ENCODE measurements at places on chromosomes 1 and 21.

DNA sequence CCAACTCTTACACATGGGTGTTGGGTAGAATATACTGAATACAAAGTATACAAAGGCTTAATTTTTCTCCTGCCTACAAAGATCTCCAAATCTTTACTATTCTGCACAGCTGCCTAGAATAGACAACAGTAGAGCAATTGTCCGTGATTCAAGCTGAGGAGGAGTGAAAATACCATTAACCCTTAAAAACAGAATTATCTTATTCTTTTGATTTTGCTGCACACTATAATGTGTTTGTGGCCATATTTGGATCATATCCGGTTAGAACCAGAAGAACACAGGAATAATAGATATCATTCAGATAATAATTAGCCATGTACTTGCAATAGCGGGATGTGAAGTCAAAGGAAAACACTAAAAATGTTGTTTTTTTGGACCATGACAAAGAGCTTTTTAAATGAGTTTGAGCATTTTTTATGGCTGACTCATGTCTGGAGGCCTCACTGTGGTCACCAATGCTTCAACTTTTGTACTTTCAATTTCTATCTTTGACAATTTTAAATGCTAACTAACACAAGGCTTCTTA lies 197.6 kb upstream of the FOXD3 start:
- no peak for DNase-seq
- H3K27me3 ChIP-seq: no peaks in the 10 kb centered on the region
- H3K27ac ChIP-seq: no peak overlapping the region
- H3K36me3 ChIP-seq: no peaks in the 10 kb centered on the region
- H3K4me1 ChIP-seq: peaks cover 11% of the 10 kb centered on the region
- no peak overlapping the region for H3K4me3 ChIP-seq

DNA sequence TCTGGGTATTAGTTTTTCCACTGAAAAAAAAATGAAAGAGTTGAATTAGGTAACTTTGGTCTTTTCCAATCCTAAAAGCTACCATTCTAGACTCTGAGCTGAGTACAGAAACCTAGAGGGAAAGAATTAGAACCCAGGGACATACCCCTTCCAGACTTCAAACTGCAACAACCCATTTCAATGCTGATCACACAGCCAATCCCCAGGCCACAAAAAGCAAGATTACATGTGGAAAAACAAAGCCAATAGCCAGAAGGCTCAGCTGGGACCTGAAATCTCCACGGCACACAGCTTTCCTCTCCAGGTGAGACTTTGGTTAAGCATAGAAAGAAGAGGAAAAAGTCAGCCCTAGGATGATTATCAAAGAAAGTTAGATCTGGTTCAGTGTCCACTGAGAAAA lies 88.8 kb downstream of the JAK1 start:
- DNase-seq: peak; percentile 1
- no peak overlapping the region for H3K4me3 ChIP-seq
- no peaks in the 10 kb centered on the region for H3K36me3 ChIP-seq
- no peak overlapping the region for H3K27ac ChIP-seq
- no peaks in the 10 kb centered on the region for H3K27me3 ChIP-seq

- H3K4me1 ChIP-seq: no peaks in the 10 kb centered on the region
- no peak for DNase-seq
- no peak overlapping the region for H3K27ac ChIP-seq
- no peaks in the 10 kb centered on the region for H3K36me3 ChIP-seq
- H3K27me3 ChIP-seq: no peaks in the 10 kb centered on the region
- H3K4me3 ChIP-seq: no peak overlapping the region
These were observed 22.2 kb upstream of the DPT start for GRCh38 chr1:168751195-168751650.

GRCh38 chr1:86705665-86705985 lies 1.2 kb downstream of the SH3GLB1 start:
- no peaks in the 10 kb centered on the region for H3K27me3 ChIP-seq
- peak overlapping the region; percentile 93 for H3K4me3 ChIP-seq
- peak overlapping the region; percentile 96 for H3K27ac ChIP-seq
- DNase-seq: no peak
- H3K4me1 ChIP-seq: peaks cover 55% of the 10 kb centered on the region

GRCh38 chr1:159924791-159925718 lies at the start of gene TAGLN2:
TSS of gene TAGLN2 (minus strand) at chr1:159925507. CDS start at chr1:159920509, 4,998 bp downstream.
- H3K27ac ChIP-seq: peak within 1 kb of the TSS; percentile 96
- no peak for DNase-seq
- peaks cover 4% of the 10 kb centered on the region for H3K36me3 ChIP-seq
- peak within 1 kb of the TSS; percentile 78 for H3K4me3 ChIP-seq
- H3K27me3 ChIP-seq: no peaks in the 10 kb centered on the region
- peaks cover 52% of the 10 kb centered on the region for H3K4me1 ChIP-seq

DNA sequence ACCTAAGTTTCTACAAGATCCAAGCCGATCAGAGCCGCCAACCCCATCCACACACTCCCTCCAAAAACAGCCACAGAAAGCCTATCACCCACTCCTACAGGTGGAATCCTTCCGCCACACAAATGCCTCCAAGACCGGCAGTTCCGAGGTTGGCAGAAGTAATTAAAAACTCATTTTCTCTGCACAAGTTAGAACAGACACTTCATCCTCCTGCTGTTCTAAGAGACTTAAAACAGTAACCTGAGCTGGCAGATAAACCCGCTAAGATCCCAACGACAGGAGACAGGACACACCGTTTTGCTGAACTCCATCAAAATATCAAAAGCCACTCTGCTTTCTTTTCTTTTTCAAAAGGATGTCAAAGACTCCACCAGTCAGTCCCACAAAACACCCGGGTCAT lies 2.8 kb downstream of the SSBP3 start:
- H3K4me3 ChIP-seq: peak overlapping the region; percentile 98
- DNase-seq: no peak
- H3K27me3 ChIP-seq: no peaks in the 10 kb centered on the region
- peaks cover 39% of the 10 kb centered on the region for H3K36me3 ChIP-seq

- no peaks in the 10 kb centered on the region for H3K36me3 ChIP-seq
- no peak overlapping the region for H3K4me3 ChIP-seq
- H3K4me1 ChIP-seq: peaks cover 6% of the 10 kb centered on the region
- no peak for DNase-seq
- no peak overlapping the region for H3K27ac ChIP-seq
- H3K27me3 ChIP-seq: no peaks in the 10 kb centered on the region
These were observed 9.3 kb upstream of the ETS2 start for GRCh38 chr21:38796424-38796823.

DNA sequence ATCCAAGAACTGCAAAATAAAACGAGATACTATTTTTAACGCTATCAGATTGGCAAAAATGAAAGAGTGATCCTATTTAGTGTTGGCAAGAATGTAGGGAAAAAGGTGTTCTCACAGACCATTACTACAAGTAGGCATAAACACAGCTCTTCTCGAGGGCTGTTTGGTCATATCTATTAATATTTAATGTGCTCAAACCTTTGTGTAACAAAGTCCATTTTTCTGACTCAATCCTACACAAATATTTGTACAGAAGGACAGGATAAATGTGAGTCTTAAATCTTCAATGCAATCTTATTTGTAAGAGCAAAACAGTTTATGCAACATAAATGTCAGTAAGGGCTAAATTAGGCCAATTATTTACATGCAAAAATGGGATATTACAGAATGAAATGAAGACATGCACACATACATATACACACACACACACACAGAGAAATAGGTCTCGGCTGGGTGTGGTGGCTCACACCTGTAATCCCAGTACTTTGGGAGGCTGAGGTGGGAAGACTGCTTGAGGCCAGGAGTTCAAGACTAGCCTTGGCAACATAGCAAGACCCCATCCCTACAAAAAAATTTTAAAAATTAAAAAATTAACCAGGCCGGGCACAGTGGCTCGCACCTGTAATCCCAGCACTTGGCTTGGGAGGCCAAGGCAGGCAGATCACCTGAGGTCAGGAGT lies 17.7 kb downstream of the DHCR24 start:
- no peak overlapping the region for H3K4me3 ChIP-seq
- no peak overlapping the region for H3K27ac ChIP-seq
- H3K27me3 ChIP-seq: no peaks in the 10 kb centered on the region
- no peaks in the 10 kb centered on the region for H3K4me1 ChIP-seq
- H3K36me3 ChIP-seq: peaks cover 52% of the 10 kb centered on the region

DNA sequence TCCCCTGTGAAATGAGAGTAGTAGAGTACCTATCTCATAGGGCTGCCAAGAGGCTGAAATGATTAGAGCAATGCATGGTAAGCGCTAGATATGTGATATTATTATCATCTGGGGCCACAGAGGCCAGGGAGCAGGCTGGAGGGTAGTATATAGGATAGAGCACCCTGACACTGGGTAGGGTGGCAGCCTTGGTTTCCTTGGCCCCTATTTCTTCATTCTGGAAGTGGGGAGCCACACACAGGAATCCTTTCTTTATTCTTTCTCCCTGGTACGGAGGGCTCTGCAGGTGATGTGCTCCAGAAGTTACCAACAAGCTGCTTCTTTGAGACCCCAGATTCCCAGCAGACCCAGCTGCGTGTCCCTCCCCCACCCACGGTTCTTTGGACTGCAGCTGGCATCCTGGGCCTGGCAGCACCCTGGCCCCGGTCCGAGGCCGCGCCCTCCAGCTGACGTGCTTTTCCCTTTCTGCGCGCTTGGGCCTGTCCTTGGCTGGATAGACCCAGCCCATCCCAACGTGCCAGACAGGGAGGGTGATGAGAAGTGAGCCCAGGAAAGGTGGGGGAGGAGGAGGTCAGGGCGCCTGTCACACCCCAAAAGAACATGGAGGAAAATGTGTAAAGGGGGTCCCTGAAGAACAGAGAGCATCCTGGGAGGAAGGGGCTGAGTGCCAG lies 18.2 kb downstream of the INAVA start:
- no peaks in the 10 kb centered on the region for H3K27me3 ChIP-seq
- peak; percentile 72 for DNase-seq
- no peak overlapping the region for H3K4me3 ChIP-seq
- no peak overlapping the region for H3K27ac ChIP-seq
- H3K36me3 ChIP-seq: no peaks in the 10 kb centered on the region

GRCh38 chr1:95386915-95387314 lies 152.9 kb downstream of the RWDD3 start:
- no peak for DNase-seq
- H3K27ac ChIP-seq: no peak overlapping the region
- no peaks in the 10 kb centered on the region for H3K4me1 ChIP-seq
- no peaks in the 10 kb centered on the region for H3K36me3 ChIP-seq
- no peak overlapping the region for H3K4me3 ChIP-seq
- H3K27me3 ChIP-seq: no peaks in the 10 kb centered on the region
